ENCODE measurements at places on chromosomes 7 and 10.
A peak's percentile ranks its signal among the peaks of the same experiment; 100 is the strongest.

- no peak for DNase-seq
Measured at GRCh38 chr7:142384493-142384922, 126.7 kb upstream of the PRSS58 start.

- no peak for DNase-seq
Measured at GRCh38 chr10:1403508-1404322, 333.6 kb downstream of the ADARB2 start.

DNA sequence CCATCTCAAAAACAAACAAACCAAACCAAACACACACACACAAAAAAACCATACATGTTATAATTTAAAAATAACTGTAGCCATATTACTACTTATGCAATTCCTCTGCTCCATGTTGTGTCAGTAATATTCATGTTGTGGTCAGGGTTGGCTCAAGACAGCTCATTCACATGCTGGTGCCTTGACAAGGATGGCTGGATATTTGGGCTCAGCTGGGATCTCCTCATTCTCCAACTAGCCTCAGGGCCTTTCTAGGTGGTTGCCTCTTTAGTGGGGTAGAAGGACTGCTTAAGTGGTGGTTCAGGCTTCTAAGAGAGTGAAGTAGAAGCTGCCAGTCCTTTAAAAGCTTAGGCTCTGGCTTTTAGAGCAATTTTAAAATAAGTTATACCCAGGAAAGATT is 189.3 kb downstream of the ADRA2A start:
- DNase-seq: no peak

DNA sequence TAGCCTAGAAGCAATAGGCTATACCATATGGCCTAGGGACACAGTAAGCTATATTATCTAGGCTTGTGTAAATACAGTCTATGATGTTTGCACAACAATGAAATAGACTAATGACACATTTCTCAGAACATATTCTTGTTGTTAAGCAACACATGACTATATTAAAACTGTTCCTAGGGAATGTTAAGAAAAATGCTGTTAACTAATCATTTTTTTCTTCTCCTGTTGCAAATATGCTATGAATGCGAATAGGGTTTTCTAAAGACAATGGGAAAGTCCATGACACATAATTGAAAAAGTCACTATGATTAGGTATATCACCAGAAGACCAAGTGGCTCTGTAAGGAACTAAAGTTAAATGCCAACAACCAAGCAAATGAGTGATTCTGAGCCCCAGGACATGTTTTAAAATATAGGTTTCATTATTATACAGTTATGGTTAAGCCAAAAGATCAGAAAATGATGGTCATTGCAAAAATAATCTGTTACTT is 454.0 kb upstream of the SORCS1 start:
- DNase-seq: no peak

GRCh38 chr7:69035826-69036225 is 562.4 kb upstream of the AUTS2 start:
- no peak for DNase-seq

- DNase-seq: no peak
Measured at GRCh38 chr7:126727930-126728391, 524.8 kb downstream of the GRM8 start.

DNA sequence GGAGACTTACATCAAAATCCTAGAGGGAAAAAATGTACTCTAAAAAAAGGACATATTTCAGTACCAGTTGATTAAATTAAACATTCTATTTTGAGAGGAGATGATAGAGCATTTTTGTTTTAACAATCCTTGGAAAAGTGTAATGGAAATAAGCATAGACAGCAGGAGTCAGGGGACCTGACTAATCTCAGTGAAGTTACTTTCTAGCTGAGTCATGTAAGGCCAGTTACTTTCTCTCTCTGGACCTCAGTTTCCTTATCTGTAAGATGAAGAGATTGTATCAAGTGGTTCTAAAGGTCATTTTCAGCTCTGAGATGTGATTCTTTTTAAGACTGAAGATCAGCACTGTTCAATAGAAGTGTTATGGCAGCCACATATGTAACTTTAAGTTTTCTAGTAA is 44.1 kb downstream of the VTI1A start:
- DNase-seq: no peak

DNA sequence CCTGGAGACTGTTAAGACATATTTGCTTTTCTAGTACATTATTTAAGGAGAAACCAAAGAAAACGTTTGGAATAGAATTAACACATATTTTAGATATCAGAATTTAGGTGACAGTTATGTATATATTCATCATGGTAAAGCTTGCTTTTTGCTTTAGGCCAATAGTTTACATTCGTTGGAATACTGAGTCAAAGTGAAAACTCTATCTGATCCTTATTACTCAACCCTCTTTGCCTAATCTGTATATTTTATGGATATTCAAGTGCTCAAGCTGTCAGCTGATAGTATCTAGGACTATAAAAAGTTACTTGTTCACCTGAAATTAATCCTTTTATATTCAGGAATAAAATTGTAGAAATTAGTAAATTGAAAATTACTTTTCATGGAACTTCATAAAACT is 61.1 kb downstream of the VPS50 start:
- no peak for DNase-seq

DNA sequence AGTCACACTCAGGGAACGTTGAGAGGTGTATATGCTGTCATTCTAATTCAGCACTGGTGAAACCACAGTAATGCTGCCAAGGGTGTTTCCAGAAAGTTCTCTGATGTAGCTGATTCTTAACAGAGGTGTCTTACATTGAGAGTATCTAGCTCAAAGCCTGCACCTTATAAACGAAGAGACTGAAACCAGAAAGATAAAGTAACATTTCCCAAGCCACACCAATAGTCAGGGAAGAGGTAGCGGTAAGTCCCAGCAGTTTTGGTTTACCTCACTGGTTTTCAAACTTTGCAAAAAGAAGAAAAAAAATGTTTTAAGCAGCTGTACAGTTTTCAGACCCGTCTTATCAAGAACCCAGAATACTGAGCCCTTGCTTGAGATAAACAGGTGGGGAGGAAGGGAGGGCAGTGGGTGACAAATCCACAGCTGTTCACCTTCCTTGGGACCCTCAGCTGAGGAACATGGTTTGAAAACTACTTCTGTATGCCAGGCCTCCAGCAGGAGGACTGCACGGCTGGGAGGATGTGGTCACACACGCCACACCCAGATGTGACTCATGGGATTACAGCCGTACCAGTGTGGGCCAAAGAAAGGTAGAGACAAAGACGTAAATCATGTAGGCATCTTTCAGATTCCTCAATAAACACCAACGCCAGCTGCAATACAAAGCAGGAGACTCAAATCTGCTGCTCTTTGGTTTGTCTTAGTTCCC is 63.9 kb upstream of the GSDME start:
- DNase-seq: peak; percentile 75

DNA sequence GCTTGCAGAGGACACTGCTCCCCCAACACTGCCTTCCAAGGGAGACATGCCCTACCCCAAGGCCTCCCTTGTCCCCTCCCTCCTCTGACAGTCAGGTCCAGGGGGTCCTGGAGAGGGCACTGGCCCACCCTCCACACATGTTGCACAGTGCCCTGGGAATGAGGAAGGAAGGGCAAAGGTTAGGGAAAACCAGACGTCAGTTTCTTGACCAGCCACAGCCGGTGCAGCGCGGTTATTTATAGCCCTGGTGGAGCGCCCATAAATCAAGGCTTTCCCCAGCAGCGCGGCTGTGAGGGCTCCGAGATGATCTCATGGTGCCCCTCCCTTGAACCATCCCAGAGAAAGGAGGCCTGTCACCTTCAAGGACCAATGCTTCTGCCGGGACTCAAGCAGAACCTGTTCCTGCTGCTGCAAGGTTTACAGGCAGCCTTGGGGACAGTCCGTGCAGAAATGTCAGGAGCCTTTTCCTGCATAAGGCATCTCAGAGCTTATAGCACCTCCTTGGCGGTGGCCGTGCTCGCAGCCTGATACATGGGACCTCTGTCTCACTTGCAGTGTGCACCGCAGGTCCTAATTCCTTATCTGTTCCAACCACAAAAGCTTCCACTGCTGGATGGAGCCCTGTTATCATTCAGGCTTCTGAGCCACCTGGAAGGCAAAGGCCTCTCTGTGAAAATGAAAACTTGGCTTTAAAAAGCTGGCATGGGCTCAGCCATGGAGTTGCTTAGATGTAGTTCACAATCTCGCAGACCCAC is 127.3 kb downstream of the LHPP start:
- no peak for DNase-seq

DNA sequence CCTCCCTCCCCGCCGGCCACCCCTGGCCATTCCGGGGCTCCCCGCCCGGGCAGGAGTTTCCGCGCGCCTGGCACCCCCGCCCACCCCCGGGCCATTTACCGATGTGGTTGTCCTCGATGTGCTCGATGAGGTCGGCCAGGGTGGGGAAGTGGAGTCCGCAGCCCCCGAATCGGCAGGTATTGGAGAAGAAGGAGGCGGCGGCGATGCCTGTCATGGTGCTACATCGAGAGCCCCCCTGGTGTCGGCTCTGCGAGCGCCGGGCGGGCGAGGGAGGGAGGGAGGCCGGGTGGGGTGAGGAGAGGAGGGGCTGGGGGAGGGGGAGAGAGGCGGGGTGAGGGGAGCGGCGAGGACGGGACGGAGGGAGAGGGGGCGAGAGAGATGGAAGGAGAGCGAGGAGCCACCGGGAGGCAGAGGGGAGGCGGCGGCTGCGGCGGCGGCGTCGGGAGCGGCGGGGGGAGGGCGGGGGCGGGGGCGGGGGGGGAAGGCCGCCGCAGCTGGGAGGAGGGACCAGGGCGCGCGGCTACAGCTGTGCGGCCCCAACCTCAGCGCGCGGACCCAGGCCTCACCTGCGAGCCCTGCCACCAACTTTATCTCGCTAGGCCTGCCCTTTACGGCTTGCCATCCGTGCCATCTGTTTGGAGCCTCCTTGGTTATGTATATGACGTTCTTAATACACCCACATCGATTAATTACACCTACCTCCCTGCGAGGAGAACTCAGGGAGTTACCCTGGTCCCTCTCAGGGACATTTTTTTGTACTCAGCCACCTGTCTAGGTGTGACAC is at the start of gene JAZF1:
Gene JAZF1, minus strand, starts transcription at position 432 of the 784 bp plus-strand sequence.
- peak; percentile 49 for DNase-seq

GRCh38 chr10:78212060-78212785 is 178.6 kb downstream of the RPS24 start:
- no peak for DNase-seq

GRCh38 chr10:34520084-34520483 is 295.0 kb downstream of the PARD3 start:
- DNase-seq: no peak

DNA sequence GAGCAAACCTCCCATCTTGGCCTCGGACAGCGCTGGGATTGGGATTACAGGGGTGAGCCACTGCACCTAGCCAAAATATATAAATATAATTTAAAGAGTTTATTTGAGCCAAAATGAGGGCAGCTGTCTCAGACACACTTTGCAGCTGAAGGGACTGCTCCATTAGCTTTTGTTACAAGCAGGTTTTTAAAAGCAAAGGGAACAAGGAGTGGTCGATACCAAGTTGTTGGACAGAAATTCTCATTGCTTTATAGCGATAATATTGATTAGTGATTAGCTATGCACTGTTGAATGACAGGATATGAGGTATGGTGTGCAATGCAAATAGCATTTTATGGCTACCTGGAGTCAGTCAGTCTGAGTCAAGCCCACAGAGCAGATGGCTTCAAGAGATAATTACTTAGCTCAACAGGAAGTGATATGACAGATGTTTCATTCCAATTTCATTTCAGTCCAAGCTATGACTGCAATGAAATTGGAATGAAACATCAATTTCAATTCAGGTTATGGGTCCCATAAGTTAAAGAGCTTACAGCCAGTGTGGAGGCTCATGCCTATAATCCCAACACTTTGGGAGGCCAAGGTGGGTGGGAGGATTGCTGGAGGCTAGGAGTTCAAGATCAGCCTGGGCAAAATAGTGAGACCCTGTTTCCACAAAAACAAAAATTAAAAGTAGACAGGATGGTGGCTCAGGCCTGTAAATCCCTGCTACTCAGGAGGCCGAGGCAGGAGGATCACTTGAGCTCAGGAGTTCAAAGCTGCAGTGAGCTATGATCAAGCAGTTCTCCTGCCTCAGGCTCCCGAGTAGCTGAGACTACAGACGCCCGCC is 23.1 kb downstream of the TYW1 start:
- no peak for DNase-seq

GRCh38 chr7:36707465-36707864 is 16.8 kb downstream of the AOAH start:
- DNase-seq: no peak

- no peak for DNase-seq
Measured at GRCh38 chr10:34223658-34224057, 591.4 kb downstream of the PARD3 start.

DNA sequence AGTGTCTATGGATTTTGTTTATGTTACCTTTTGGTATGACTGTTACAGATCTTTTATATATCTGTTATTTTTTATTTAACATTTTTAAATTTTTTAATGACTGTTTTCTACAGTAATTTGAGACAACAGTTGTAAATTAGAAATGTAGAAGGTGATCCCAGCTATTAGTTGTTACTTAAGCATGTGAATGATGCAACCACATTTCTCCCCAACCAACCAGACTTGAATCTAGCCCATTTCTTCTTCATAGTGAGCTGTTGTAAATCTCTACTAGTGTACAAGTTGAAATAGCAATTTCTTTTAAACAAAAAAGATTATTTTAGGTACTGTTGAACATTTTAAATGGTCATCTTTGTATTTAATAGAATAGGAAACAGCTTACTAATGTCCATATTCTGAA is 18.0 kb downstream of the TMEM106B start:
- DNase-seq: no peak

DNA sequence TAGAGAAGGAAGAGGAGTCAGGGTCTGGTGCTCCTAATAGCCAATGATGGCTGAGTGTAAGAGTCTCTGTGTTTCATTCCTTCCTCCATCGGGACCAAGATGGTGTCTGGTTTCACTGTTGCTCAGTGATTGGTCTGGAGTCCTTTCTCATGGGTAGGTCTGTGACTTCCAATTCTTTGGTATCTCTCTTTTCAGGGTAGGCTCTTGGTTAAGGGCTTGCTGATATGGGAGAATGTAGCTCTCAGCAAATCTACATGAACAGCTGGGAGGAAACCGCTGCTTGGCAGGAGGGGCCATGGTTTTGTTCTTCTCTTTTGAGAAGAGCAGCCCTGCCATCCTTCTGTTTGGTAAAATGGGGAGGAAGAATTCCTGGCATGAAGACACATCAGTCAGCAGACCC is 209.1 kb upstream of the PODXL start:
- no peak for DNase-seq

DNA sequence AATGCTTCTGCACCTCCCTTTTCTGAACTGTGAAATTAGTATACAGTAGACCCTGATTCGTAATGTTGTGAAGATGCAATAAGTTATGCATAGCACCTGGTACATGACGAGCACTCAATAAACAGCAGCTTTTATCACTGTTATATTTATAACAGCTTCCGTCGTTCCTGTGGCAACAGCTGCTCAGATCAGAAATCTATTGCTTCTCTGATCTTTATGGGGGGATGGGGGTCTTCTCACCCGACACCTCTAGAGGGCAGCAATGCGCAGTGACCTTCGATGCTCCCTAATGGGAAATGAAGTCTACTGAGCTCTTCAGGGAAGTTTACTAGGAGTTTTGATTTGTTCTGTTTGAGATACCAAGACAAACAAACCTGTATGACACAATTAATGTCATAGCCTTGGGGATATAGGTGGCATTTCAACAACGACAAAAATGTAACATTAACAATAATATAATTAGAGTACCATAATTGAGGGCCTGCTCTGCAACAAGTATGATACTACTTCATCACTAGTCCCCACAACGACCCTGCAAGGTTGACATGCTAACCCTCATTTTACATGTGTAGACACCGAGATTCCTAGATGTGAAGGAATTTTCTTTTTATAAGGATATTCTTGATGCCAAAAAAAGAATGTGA is 289.6 kb downstream of the SFMBT2 start:
- no peak for DNase-seq

- DNase-seq: no peak
Measured at GRCh38 chr7:147586110-147586509, 1004.5 kb upstream of the C7orf33 start.

Measured in T-helper 1 cell (primary cell).